ENCODE measurements at places on chromosomes 11 and 22. TPM values are rescaled to one million over a fixed set of nuclear protein-coding genes. Genes with fewer than 3 reads are reported as not detected.
A peak's percentile ranks its signal among the peaks of the same experiment; 100 is the strongest.

MMP11 gene
- 1.3 TPM for total RNA-seq

DNA sequence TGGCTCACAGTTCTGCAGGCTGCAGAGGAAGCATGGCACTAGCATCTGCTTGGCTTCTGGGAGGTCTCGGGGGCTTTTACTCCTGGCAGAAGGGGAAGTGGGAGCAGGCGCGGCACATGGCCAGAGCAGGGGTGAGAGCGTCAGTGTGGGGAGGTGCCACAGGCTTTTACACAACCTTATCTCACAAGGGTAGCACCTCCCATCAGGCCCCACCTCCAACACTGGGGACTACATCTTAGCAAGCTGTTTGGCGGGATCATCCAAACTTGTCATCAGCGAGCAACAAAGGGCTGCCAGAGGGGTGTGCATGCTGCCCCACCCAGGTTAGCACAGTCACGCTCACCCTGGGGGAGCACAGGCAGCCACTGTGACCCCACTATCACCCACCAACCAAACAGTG is 18.9 kb upstream of the YPEL1 start:
- H3K36me3 ChIP-seq: no peaks in the 10 kb centered on the region
- DNase-seq: peak; percentile 77
- no peaks in the 10 kb centered on the region for H3K4me1 ChIP-seq
- H3K4me3 ChIP-seq: no peak overlapping the region

LRRC75B gene
- total RNA-seq: 4.6 TPM

B3GAT1 gene
- total RNA-seq: 0.16 TPM

DNA sequence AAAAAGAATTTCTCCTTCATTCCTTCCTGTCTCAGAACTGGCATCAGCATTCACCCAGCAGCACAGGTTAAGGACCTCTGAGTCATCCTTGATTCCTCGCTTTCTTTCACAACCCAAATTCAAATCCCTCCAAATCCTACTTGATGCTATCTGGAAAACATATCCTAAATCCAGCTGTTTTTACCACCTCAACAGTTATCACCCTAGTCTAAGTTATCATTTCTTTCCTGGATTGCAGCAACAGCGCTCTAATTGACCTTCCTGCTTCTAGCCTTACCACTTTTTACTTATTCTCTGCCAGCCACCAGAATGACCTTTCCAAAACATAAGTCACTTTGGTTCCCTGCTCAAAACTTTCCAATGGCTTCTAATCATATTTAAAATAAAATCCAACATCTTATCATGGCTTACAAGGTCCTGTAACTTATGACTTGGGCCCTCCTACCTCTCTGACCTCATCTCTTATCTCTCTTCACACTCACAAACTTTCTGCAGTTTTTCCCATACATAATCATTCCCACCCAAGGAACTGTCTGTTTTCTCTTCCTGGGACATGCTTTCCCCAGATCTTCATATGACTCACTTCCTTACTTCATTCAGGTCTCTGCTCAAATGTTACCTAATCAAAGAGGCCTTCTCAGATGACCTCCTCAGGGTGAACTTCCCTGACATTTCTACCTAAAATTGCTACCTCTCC is 119.4 kb downstream of the TTC28 start:
- no peak overlapping the region for H3K4me3 ChIP-seq
- no peak for DNase-seq
- H3K36me3 ChIP-seq: no peaks in the 10 kb centered on the region
- no peaks in the 10 kb centered on the region for H3K4me1 ChIP-seq

KRTAP5-10 gene
- not detected for total RNA-seq
